Foreskin keratinocyte (primary cell): ENCODE measurements at places on chromosomes 5 and 9. TPM values are rescaled to one million over a fixed set of nuclear protein-coding genes. Genes with fewer than 3 reads are reported as not detected.

The FXN gene
- 21.2 and 23.0 TPM in 2 replicates for total RNA-seq

The IRX1 gene
- total RNA-seq, result 7.5 and 11.3 TPM in 2 replicates

The ANKRD18B gene
- total RNA-seq, result 10.9 and 11.5 TPM in 2 replicates

The GLT6D1 gene
- not detected in 2 replicates for total RNA-seq

The PNPLA7 gene
- 0.07 and 0.10 TPM in 2 replicates for total RNA-seq

The C9 gene
- total RNA-seq, result not detected in 2 replicates

The GARIN3 gene
- total RNA-seq, result not detected in 2 replicates

The IFNB1 gene
- total RNA-seq, result not detected in 2 replicates

The SLCO6A1 gene
- not detected in 2 replicates for total RNA-seq

GRCh38 chr9:136757751-136758140 lies 297 bp downstream of the LCN8 start:
- DNase-seq, result no peak

DNA sequence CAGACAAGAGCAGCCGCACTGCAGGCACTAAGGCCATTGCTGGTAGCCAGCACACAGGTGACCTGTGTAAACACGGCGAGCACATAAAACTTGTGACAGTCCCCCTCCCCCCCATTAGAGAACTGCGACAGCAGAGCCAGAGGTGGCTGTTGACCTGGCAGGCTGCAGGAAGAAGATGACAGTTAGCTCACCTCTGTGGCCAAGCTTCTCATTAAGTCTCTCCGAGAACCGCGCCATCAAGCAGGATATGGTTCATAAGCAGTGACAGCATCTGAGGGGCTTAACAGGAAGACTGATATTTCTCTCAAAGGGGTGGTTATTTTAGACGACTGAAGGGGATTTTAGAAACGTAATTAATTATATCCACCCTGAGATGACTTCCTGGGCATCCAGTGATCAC lies 5.2 kb downstream of the SURF4 start:
- DNase-seq, result no peak

GRCh38 chr5:159826351-159827214 lies 89.7 kb upstream of the ADRA1B start:
- no peak for DNase-seq

GRCh38 chr5:67693956-67694809 lies 497.6 kb upstream of the CD180 start:
- DNase-seq, result no peak

DNA sequence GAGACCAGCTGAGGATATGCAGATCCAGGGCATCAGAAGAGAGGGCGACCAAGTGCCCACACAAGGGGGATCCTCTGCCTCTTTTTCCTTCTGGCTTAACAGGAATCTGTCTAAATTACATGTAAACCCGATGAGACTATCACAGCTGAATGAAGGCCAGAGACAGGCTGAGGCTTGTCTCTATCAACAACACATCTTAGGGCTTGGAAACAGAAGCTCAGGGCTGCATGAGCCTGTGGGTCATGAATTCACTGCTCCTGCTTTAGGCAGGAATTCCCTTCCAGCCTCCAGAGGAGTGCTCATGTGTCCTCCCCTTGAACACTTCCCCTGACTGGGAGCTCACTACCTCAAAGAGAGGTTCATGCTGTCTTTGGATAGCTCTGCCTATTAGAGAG lies 106.1 kb upstream of the PHYKPL start:
- peak; percentile 19 for DNase-seq

DNA sequence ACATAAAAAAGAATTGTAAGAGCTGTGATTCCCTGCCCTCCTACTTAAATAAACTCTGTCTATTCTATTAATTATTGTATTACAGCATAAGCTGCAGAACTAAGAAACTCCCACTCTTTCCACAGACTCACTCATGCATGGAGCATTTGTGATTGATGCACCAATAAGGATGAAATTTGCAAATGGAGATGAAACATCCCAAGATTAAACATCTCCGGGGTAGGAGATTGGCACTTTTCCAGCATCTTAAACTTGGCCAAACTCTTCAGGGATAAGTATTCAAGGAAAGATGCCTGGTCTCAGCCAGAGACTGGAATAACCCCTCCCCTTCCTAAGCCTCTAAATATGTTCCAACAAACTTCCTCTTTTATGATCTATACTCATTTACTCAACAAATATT lies 472.0 kb downstream of the ACTL7B start:
- no peak for DNase-seq

DNA sequence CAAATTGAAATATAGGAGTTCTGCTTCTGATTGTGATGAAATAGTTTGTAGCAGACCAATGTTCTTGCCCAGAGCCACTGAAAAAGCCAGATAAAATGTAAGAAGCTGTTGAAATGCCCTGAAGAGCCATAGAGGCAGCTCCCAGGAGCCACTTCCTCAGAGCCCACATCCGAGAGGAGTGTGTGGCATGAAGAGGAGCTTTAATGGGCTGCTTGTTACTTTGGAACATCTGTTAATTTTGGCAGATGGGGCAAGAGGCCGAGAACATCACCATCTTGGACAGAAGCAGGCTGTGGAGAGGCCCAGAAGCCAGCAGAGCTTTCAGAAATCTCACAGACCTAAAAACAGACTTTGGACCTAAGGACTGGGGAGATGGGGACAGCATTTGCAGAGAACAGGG lies 370.8 kb downstream of the GADD45G start:
- DNase-seq, result no peak

DNA sequence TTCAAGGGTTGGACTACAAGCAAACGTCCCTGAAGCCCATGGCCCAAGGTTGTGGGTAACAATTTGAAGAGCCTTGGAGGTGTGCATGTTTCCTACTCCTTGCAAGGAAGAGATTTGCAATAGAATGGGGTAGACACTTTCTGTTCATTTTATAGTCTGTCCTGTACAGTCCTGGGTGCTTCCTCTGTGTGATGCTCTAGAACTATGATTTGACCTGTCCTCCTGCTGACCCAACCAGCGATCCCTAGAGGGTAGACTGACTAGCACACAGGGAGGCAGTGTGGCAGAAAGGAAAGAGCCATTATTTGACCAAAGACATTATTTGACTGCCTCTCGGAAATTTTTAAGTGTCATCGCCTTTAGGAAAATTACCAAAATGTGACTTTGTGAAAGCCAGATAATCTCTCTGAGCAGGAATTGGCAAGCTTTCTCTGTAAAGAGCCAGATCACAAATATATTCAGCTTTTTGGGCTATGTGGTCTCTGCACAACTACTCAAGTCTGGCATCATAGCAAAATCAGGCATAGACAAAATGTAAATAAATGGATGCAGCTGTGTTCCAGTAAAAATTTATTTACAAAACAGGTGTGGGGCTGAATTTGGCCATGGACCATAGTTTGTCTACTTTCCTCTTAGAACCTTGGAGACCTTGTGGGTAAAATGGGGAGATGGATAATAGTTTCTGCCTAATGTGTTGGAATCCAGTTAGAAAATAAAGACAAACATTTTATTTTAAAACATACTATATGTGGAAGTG lies 106.8 kb downstream of the DMRT2 start:
- no peak for DNase-seq

GRCh38 chr9:71793386-71794105 lies 25.2 kb upstream of the CEMIP2 start:
- no peak for DNase-seq

DNA sequence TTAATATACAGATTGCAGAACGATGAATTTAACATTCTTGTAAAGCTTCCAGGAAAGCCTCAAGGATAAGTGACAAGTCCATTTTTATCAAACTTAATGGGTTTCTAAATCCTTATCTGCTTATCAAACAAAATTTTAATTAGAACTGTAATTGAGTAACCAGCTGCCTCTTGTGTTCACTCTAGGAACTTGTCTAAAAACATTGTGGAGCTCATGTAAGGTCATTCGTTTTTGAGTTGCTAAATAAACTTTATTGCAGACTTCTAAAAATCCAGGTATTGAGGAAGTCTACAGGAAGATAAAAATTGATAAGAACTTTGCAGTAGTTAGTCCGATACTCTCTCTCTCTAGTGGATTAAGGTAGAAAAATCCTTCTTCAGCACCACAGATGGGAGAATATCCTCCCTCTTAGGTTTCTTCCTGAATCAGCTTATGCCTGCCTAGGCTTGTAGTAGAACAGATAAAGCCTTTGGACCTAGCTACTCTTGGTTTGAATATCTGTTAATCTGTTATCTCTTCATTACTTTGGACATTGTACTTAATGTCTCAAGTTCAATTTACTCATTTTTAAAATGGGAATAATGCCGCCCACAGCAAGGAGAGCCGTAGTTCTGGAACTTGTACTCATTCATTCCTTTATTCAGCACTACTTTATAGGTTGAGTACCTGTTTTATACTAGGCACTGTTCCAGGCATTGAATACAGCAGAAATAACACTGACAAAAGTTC lies 60.0 kb upstream of the DHFR start:
- DNase-seq, result peak; percentile 30

- DNase-seq, result peak; percentile 54
Observed at GRCh38 chr9:87850391-87850790, 32.3 kb upstream of the SPATA31E1 start.

DNA sequence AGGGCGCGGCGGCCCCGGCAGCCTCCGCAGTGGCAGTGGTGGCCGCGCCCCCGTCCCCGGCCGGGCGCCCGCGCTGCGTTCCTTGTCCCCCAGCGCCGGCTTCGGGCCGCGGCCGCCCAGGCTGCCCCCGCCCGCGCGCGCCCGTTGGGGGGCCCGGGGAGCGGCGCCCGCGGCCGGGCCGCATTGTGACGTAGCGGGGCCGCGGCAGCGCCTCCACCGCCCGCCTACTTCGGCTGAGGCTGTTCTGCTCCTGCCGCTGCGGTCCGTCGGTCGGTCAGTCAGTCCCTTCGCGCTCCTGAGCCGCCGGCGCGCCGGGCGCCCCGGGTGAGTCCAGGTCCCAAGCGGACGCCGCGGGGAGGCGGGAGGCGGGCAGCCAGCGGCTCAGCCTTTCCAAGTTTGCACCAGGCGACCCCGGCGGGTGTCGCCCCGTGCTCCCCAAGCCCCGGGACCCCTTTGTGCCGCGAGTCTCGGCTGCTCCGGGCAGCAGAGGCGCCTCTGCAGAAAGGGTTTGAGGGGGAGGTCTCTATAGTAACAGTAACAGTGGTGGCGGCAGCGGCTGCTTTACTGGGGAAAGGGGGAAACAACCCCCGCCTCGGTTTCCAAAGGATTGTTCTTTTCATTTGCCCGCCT lies at the start of gene SNCAIP:
Gene SNCAIP (plus strand): TSS at position 277 of the 630 bp plus-strand sequence. CDS start 78,898 bp downstream, outside the sequence.
- DNase-seq, result peak; percentile 9

- DNase-seq, result no peak
Observed at GRCh38 chr5:154157483-154158378, 32.8 kb upstream of the GALNT10 start.

GRCh38 chr5:93252165-93252564 lies 328.9 kb downstream of the NR2F1-AS1 start:
- no peak for DNase-seq

GRCh38 chr5:121138495-121138907 lies 674.4 kb downstream of the PRR16 start:
- peak; percentile 1 for DNase-seq

- DNase-seq, result no peak
Observed at GRCh38 chr5:117160391-117160790, 585.8 kb upstream of the SEMA6A start.

DNA sequence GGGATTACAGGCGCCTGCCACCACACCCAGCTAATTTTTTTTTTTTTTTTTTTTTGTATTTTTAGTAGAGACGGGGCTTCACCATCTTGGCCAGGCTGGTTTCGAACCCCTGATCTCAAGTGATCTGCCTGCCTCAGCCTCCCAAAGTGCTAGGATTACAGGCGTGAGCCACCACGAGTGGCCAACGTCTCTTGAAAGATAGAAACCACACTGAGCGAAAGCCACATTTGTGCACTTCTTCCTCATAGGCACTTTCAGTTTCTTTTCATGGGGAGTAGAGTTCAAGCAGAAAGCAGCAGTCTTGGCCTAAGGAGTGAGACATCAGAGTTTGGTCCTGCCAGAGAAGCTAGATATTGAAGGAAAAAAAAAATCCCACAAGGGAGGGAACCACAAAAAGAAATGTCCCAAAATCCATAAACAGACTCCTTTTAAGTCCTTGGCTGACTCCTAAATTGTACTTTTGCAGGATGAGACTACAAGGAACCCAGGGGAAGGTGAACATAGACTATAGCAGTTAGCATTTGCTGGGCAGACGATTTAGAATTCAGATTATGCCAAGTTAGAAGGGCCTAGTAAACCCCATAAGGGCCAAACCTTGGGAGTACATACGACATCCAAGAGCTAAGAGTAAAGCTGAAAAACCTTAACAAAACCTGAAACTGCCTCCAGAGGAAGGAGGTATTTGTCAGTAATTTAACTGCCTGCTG lies 43.9 kb upstream of the GLIPR2 start:
- no peak for DNase-seq

DNA sequence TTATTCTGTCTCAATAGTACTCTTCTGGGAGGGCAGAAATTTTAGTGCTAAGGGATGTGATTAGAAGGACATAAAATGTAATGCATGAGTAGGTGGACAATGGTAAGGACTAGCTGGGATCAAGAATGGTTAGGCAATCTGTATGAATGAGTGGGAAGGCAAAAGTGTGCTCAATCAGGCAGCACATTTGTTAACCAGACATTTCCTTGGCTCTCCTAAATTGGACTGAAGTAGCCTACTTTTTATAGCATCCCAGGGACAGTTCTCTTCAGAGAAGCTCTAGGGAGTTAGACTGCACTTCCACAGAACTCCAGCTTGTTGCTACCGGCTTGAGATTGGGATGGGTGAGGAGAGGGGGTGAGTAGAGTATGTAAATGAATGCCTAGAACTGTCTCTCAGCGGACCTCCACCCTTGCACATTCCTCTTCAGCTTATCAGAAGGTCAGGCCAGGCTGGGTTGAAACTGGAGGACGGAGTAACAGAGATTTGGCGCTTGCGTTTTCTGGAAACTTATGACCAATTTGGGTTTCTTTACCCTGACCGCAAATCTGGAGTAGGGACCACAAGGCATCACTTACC lies 19.0 kb upstream of the ARL14EPL start:
- no peak for DNase-seq

DNA sequence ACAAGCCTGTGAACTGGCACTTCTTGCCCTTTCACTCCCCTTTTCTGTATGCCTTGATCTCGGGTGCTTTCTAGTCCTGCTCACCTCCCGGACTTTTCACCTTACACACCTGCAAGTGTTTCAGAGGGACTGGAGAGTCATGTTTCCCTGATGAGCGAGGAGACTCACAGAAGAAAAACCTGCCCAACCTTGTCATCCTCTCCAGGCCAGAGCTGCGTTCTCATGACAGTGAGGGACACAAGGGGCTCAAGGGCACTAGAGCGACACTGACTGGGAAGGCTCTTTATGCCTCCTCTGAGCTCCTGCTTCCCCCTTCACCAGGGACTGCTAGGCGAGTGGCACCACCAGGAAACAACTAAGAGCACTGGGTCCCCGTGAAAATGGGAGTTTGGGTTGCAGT lies 376.9 kb upstream of the RPS23 start:
- DNase-seq, result no peak
